ENCODE measurements at places on chromosomes 4 and X.
A peak's percentile ranks its signal among the peaks of the same experiment; 100 is the strongest.

- DNase-seq, result no peak
Observed at GRCh38 chr4:20983763-20984575, 283.7 kb downstream of the PACRGL start.

DNA sequence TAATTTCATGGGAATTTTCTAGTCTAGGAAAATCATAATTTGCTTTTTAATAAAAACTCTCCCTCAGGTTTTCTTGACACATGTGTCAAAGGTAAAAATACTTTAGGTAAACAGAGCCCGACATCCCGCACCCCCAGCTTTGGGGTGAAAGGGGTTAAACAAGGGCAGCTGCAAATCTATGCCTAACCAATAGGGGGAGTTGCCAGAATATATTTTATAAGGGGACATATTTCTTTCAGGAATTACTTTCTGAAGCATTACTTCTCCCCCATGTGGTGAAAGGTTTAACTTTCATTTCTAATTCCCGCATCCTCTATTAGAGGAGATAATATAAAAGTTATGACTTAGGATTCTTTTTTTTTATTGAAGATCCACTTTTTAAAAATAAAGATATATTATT, 53.9 kb upstream of the HEPH start:
- peak; percentile 55 for DNase-seq

DNA sequence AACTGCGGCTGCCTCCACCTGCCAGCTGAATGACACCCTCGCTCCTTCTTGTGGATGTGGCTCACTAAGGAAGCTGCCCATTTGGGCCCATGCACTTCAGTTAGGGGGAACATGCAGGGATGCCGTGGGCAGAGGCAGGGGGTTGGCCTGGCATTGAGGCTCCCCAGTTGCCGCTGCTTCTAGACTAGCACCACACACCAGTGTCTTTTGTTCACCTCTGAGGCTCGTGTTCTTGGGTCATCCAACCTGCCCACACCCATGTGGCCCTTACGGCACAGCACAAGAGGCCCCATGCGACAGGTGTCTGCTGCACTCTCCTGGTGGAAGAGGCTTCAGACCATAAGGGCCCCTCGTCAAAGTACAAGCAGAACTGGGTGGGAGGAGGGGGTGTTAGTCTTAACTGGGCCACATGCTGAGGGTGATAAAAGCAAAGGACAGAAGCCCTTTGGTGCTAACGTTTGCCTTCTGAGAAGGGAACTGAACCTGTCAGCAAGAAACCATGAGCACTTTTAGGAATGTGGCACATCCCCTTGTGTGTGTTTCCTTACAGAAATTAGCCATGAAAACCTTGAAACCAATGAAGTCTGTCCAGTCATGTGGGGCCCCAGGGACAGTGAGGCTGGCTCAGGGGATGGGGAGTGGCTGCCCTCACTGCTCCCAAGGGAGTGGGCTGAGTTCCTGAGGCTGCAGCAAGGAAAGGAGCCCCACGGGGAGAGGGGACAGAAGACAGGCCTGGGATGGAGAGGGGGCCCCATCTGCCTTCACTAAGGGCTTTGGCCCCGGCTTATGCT, 39.2 kb downstream of the MAP7D3 start:
- peak; percentile 51 for DNase-seq

GRCh38 chr4:164169591-164169990, 584.3 kb upstream of the SMIM31 start:
- DNase-seq, result no peak

DNA sequence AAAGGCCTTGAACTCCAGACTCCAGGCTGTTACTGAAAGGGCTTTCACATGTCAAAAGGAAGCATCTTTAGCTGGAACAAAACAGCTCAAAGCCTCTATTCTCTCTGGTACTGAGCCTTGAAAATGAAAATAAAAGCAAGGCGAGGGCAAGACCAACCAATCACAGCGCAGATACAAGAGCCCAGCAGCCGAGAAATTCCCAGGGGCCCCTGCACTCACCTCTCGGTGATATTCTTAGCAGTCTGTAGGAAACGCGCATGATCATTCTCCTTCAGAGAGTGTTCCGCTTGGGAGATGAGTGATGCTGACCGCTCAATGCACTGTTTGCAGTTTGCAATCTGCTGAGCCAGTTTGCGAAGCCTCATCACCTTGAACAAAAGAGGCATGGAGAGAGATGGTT, 138.1 kb downstream of the MID1 start:
- no peak for DNase-seq

DNA sequence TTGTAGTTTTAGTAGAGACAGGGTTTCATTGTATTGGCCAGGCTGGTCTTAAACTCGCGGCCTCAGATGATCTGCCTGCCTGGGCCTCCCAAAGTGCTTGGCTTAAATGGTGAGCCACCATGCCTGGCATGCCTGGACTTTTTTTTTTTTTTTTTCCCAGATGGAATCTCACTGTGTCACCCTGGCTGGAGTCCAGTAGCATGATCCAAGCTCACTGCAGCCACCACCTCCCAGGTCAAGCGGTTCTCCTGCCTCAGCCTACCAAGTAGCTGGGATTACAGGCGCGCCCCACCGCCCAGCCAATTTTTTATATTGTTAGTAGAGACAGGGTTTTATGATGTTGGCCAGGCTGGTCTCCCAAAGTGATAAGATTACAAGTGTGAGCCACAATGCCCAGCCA, 8.4 kb downstream of the UBE2K start:
- no peak for DNase-seq

- no peak for DNase-seq
Observed at GRCh38 chrX:134933248-134933647, 57.5 kb upstream of the SMIM10 start.

- DNase-seq, result no peak
Observed at GRCh38 chrX:88526385-88526784, 220.6 kb upstream of the CPXCR1 start.

GRCh38 chr4:185311113-185311888, 84.4 kb downstream of the LRP2BP start:
- no peak for DNase-seq

GRCh38 chr4:74570095-74570494, 125.2 kb downstream of the AREG start:
- DNase-seq, result no peak

- DNase-seq, result no peak
Observed at GRCh38 chr4:147723326-147723725, 8.6 kb upstream of the ARHGAP10 start.

DNA sequence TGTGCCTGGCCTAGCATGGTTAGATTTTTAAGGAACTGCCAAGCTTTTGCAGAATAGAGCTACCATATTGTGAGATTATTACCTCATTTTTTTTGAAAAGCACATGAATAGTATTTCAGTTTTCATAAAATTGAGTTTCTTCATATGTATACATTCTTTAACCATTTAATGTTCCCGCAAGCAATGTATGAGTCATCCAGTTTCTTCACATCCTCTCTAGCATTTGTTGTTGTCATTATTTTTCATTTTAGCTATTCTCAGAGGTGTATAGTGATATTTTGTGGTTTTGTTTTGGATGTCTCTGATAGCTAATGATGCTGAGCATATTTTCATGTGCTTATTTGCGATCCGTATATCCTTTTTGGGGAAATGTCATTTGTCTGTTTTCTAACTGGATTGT, 74.9 kb downstream of the GLUD2 start:
- DNase-seq, result peak; percentile 6

DNA sequence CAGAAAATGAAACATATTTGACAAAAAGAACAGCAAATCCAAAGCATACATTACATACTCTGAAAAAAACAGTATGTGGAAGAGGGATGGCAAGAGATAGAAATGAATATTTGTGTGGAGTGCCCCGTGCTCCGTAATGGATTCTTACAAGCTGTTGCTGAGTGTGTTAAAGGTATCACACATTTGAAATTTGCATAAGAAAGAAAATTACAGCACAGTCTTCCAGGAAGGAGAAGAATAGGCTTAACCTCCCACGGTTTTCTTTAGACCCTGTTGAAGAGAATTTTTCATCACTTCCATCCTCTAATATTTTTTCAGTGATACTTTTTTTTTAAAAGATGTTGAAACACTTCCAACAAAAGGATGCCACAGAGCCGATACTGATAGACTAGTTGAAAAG, 1489.4 kb downstream of the RAPGEF2 start:
- no peak for DNase-seq

DNA sequence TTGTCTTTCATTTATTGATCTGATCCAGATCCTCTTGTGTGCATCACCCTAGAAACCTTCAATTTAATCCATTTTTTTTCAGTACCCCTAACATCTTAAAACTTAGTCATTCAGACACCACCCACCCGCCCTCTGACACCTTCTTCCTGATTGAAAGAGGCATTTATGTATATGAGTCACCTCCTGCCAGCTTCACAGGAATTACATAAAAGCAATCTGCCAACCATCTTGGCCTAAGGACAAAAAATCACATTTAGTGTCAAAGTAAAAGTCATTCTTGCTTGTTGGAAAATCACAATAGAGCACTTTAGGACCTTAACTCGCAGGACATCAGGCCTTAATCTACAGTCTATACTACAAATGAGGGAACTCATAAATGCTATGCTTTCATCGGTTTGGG, 52.1 kb downstream of the NDST3 start:
- DNase-seq, result peak; percentile 39

DNA sequence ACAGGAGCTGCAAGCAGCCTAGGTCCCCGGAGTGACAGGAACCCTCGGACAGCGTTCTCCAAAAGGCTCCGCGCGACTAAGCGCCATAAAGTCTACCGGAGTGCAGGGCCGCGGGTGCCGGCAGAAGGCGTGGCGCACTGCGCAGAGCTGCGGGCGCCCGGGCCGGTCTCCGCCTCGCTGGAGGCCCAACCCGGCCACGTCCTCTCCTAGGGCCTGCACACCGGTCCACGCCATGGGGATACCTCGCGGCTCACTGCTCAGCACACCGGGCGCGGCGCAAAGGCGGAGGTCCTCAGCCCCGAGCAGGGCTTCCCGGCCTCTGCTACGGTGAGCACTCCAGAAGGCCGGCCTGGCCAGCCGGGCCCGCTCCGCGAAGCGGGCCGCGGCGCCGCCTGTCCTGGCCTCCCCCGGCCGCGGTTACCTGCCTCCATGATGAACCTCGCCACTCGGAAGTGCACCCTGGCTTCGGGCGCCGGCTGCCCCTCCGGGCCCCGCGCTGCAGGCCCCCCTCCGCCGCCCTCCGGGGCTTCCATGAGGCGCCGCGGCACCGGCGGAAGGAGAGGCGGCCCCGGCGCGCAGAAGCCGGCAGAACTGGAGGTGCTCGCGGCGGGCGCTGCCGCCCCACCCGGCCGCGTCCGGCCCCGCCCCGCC, at the start of gene CCNQ:
Gene CCNQ, minus strand, starts transcription at position 599 of the 651 bp plus-strand sequence. Its CDS starts 66 bp downstream, at position 533.
- DNase-seq, result peak; percentile 57

- no peak for DNase-seq
Observed at GRCh38 chrX:31819455-31819854, 747.6 kb upstream of the FTHL17 start.

DNA sequence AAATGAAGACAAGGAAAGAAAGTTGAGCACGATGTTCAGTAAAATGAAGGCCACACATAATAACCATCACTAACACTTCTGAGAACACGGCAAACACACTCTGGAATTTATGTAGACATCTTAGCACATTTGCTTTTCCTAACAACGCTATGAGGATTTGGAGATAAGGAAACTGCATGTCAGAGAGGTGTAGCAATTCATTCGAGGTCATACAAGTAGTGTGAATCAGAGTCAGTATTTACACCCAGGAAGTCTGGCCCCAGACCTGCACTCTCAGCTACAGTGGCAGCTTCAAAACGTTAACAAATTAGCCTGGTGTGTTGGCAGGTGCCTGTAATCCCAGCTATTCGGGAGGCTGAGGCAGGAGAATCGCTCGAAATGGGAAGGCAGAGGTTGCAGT, 253.4 kb downstream of the PDGFC start:
- DNase-seq, result no peak

DNA sequence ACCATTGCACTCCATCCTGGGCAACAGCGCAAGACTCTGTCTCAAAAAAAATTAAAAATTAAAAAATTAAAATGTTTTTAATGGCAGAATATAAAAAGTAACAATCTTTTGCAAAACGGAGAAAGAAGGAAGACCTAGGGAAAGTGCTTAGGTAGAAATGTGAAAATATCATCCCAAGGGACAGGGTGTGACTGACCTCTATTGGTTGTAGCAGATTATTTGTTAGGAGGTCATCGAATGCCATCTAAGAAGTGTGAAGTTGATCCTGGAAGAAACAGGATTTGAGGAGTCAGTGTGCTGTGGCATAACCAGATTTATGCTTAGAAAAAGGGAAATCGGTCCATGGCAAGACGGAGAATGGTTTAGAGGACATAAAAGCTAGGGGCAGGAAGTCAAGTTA, 18.1 kb upstream of the C4orf36 start:
- no peak for DNase-seq

GRCh38 chr4:93897559-93897958, 69.0 kb downstream of the ATOH1 start:
- peak; percentile 15 for DNase-seq

- no peak for DNase-seq
Observed at GRCh38 chr4:151167561-151167960, 68.1 kb downstream of the RPS3A start.

DNA sequence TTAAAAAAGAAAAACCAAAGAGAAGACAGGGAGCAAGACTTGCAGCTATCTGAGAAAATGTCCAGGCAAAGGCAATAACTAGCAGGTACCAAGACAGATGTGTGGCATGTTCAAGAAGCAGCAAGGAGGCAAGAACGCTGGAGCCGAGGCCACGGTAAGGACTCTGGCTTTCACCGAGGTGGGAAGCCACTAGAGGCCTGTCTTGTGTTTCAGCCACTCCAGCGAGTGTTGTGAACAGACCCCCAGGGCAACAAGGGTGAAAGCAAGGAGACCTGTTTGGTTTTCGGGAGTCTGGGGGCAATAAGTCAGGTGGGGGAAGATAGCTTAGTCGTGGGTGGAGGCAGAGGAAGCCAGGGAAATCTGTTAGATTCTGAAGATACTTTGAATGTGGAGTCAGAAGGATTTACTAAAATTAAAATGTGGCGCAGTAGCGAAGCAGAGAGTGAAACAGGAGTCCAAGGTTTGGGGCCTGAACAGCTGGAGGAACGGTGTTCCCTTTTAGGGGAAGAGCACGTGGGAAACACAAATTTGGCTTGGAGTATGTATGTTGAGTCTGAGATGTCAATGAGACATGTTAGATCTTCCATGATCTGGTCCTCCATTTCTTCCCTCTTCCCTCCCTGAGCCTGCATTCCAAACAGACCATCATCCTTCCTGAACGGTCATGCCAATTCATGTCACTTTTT, 3.1 kb downstream of the WDR1 start:
- DNase-seq, result no peak

DNA sequence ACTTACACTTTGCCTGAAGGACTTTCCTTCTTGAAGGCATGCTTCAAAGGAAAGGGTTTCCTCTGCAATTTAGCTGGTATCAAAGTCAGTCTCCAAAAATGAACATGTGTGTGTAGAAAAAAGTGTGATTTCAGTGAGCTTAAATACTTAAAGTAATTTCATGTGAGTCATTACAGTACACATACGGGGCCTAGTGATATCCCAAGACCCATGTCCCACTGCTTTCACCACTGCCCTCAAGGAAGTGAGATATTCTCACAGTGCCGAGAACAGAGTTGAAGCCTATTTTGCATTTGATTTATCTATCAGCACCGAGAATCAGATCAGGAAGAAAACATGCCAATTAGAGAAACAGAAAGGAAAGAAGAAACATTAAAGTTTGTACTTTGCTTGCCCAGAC, 61.0 kb downstream of the CHST7 start:
- DNase-seq, result no peak

Data from NB4 (cell line).